A549 treated with Hydrocortisone at 1 μM for 4 hours (cell line): ENCODE measurements at places on chromosomes 1 and 21. TPM values are rescaled to one million over a fixed set of nuclear protein-coding genes. Genes with fewer than 3 reads are reported as not detected.

SPATA45 gene
- total RNA-seq, result not detected in 5 replicates

UBXN10 gene
- not detected in 5 replicates for total RNA-seq

LAPTM5 gene
- total RNA-seq, result 0.12 to 0.30 TPM (median 0.28 TPM) in 5 replicates

CHRM3 gene
- 0.01 to 0.14 TPM (median 0.03 TPM) in 5 replicates for total RNA-seq

AUNIP gene
- total RNA-seq, result 7.8 to 9.8 TPM (median 8.5 TPM) in 5 replicates

PADI3 gene
- 0.71 to 1.2 TPM (median 0.95 TPM) in 5 replicates for total RNA-seq

TUT4 gene
- total RNA-seq, result 29.5 to 41.3 TPM (median 31.6 TPM) in 5 replicates

IL12RB2 gene
- total RNA-seq, result 0.08 to 0.20 TPM (median 0.12 TPM) in 5 replicates

SPOCD1 gene
- total RNA-seq, result 3.6 to 4.9 TPM (median 3.9 TPM) in 5 replicates

KRTAP19-1 gene
- not detected in 5 replicates for total RNA-seq

GJA5 gene
- not detected in 5 replicates for total RNA-seq

MAGI3 gene
- total RNA-seq, result 3.2 to 4.2 TPM (median 4.0 TPM) in 5 replicates

GFI1 gene
- total RNA-seq, result 0.10 to 0.40 TPM (median 0.20 TPM) in 5 replicates

LCE2A gene
- not detected in 5 replicates for total RNA-seq

KRTAP19-6 gene
- not detected in 5 replicates for total RNA-seq

CD84 gene
- total RNA-seq, result not detected in 5 replicates

RER1 gene
- total RNA-seq, result 92.4 to 123 TPM (median 122 TPM) in 5 replicates

TNFRSF18 gene
- total RNA-seq, result 0.17 to 0.42 TPM in 2 of 5 replicates, not detected in the others

MYOM3 gene
- 6.3 to 8.4 TPM (median 6.7 TPM) in 5 replicates for total RNA-seq

CRP gene
- total RNA-seq, result not detected in 5 replicates

SPATA17 gene
- 2.2 to 2.8 TPM (median 2.2 TPM) in 5 replicates for total RNA-seq

NTPCR gene
- 80.6 to 92.6 TPM (median 82.9 TPM) in 5 replicates for total RNA-seq

PRDM2 gene
- 6.7 to 11.5 TPM (median 8.4 TPM) in 5 replicates for total RNA-seq

FCRL6 gene
- total RNA-seq, result not detected in 5 replicates

DNALI1 gene
- 0.05 to 0.16 TPM (median 0.05 TPM) in 3 of 5 replicates, not detected in the others for total RNA-seq

CCDC30 gene
- 0.53 to 1.2 TPM (median 0.76 TPM) in 5 replicates for total RNA-seq

CDK18 gene
- 0.67 to 1.0 TPM (median 0.83 TPM) in 5 replicates for total RNA-seq

NPHS2 gene
- not detected in 5 replicates for total RNA-seq

S1PR1 gene
- total RNA-seq, result 0.03 to 0.22 TPM (median 0.14 TPM) in 5 replicates

GJB4 gene
- total RNA-seq, result 0.07 to 0.22 TPM (median 0.12 TPM) in 5 replicates

MYCL gene
- total RNA-seq, result 1.1 to 1.6 TPM (median 1.4 TPM) in 5 replicates

GPR52 gene
- 0.10 to 0.17 TPM in 2 of 5 replicates, not detected in the others for total RNA-seq

SPATA21 gene
- total RNA-seq, result 0.05 to 0.14 TPM (median 0.05 TPM) in 4 of 5 replicates, not detected in the other

SLC9C2 gene
- total RNA-seq, result not detected in 5 replicates

S100A7A gene
- not detected in 5 replicates for total RNA-seq

UMODL1 gene
- not detected in 5 replicates for total RNA-seq

ZNF687 gene
- total RNA-seq, result 13.0 to 15.0 TPM (median 14.0 TPM) in 5 replicates

HHIPL2 gene
- total RNA-seq, result 9.2 to 12.9 TPM (median 10.6 TPM) in 5 replicates

CRABP2 gene
- 7.2 to 12.0 TPM (median 7.8 TPM) in 5 replicates for total RNA-seq

SH2D5 gene
- total RNA-seq, result 12.1 to 17.9 TPM (median 15.3 TPM) in 5 replicates

TP53BP2 gene
- total RNA-seq, result 20.9 to 35.2 TPM (median 25.6 TPM) in 5 replicates

SLC25A44 gene
- total RNA-seq, result 25.7 to 32.0 TPM (median 27.0 TPM) in 5 replicates

EDN2 gene
- 38.5 to 44.9 TPM (median 38.9 TPM) in 5 replicates for total RNA-seq

PCP4 gene
- total RNA-seq, result not detected in 5 replicates

TIE1 gene
- total RNA-seq, result 0.02 to 0.15 TPM in 2 of 5 replicates, not detected in the others
